LNCaP clone FGC (cell line): ENCODE measurements at places on chromosomes 16 and 17.

DNA sequence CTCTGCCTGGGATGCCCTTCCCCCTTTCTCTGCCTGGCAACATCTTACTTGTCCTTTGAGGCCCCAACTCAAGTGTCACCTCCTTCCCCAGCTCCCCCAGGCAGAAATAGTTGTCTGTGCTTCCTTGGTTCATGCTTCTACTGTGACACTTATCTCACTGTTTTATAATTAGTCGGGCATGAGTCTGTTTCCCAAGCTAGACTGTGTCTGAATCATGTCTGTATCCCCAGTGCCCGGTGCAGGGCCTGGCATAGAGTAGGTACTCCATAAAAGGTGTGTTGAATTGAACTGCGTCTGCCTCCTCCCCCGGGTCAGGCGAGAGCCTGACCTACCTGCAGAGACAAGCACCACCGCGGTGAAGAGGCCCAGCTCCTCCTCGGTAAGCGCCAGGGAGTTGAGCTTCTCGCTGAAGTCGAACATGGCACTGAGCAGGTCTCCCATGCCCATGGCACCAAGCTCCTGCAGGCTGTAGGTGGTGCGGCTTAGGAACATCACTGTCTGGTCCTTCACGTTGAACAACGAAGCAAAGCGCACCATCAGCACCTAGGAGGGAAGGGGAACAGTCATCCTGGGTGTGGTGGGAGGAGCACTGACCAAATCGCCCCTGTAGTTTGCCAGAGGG lies 6.7 kb downstream of the NR1D1 start:
- no peak for DNase-seq

DNA sequence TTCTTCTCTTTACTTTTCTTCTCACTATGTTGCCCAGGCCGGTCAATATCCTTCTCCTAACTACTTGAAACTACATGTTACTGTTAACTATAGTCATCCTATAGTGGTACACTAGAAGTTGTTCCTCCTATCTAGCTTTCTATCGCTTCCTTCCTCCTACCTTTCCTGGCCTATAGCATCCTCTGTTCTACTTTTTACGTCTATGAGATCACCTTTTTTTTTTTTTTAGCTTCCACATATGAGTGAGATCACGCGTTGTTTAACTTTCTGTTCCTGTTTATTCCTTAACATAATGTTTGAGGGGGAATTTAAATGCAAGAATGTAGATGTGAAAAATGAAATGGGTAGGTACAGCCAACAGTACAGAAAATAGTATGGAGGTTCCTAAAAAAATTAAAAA lies 30.5 kb upstream of the YPEL2 start:
- DNase-seq, result no peak

DNA sequence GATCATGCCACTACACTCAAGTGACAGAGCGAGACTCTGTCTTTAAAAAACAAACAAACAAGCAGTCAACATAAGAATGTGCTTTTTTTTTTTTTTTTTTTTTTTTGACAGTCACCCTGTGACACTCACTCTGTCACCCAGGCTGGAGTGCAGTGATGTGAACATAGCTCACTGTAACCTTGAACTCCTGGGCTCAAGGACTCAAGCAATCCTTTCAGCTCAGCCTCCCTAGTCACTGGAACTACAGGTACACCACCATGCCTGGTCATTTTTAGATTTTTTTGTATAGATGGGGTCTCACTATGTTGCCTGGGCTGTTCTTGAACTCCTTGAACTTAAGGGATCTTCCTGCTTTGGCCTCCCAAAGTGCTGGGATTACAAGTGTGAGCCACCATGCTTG lies 15.3 kb upstream of the CHP2 start:
- no peak for DNase-seq

- no peak for DNase-seq
These were observed 12.3 kb downstream of the CDH1 start for GRCh38 chr16:68749432-68749831.

- no peak for DNase-seq
These were observed 11.0 kb downstream of the NPTX1 start for GRCh38 chr17:80465327-80465974.

DNA sequence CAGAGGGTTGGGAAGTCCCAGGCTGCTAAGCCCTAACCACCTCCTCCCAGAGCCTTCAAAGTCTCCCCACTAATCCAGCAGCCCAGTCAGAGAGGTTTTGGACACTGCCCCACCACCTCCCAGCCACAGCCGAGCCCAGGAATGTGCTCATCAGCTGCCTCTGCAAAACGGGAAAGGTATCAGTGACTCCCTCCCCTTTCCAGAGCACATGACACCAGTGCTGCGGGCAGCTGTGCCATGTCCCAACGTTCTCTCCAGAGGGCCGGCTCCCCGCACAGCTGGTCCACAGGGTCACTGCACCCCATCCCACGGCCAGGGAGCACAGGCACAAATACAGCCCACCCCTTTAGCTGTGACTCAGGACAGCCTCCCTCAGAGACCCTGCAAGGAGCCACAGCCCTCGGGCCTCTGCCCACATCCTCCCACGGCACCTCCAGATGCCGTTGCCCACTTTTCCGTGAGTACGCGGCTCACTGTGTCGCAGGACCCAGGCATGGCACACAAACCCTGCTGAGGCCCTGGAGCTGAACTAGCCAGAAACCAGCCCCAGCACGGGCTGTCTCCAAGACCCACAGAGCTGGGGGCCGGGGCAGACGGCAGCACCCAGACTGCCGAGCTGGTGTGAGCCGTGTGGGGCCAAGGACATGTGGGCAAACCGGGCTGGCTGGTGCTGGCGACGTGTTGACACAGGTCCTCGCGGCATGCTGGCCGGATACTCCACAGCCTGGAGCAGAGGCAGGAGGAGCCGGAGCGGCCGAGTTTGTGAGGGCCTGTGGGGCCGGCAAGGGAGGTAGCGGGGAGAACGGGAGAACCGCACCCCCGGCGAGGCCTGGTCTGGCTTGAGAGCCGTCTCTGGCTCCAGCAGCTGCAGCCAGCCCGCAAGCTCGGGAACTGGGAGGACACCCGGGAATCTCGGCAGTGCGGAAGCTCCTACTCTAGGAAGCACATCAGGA lies 6.3 kb upstream of the PPP1R27 start:
- DNase-seq, result no peak

DNA sequence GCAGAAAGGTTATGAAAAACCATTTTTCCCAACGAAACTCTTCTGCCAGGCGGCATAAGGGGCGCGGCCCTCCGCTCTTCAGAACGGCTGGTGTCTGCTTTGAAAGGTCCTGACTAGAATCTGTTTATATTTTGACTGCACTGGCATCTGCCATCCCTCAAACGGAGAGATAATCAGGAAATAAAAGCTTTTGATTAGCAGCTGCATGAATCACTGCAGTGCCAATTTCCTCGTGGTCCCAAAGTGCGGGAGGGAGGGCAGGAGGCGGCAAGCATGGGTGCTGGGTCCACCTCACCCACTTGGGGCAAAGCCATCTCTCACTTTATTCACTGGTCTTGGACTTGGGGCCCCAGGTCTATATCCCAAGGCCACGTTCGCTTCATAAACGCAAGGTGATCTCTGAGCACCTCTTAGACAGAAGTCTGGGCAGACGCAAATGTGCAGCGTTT lies 49.7 kb downstream of the TBC1D16 start:
- DNase-seq, result no peak

- no peak for DNase-seq
These were observed 6.9 kb downstream of the CHD9 start for GRCh38 chr16:53061701-53062159.

- peak; percentile 63 for DNase-seq
These were observed 61.6 kb downstream of the SOX9 start for GRCh38 chr17:72182371-72182873.

DNA sequence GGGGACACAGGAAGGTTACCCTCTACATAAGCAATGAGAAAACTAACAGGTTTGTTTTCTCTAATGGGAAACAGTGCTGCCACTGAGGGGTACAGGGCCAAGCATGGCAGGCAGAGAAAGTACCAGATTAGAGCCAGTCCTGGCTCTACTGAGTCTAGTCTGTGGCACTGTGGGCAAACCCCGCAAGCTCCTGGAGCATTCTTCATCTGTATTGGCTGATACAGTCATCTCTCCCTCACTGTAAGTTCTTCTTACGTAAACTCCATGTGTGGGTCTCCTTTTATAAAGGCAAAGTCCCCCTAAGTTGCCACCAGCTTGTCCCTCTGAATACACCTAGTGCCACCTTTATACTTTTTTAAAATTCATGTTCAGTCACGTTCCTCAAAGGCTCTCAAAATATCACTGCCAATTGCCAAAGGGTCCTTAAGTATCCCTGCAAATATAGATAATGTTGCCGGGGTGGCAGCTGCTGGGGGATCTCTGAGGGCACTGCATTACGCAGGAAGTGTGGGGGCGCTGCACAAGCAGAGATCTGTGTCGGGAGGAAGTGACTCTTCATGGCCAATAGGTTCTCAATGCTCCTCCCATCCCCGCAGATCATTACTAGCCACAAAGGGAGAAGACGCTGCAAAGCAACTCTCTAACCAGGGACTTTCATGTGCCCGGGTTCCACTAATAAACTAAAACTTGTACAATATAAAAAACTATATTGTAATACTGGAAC lies 18.8 kb downstream of the XPO6 start:
- no peak for DNase-seq

- DNase-seq, result no peak
These were observed 137.7 kb downstream of the RPTOR start for GRCh38 chr17:80682372-80682771.

DNA sequence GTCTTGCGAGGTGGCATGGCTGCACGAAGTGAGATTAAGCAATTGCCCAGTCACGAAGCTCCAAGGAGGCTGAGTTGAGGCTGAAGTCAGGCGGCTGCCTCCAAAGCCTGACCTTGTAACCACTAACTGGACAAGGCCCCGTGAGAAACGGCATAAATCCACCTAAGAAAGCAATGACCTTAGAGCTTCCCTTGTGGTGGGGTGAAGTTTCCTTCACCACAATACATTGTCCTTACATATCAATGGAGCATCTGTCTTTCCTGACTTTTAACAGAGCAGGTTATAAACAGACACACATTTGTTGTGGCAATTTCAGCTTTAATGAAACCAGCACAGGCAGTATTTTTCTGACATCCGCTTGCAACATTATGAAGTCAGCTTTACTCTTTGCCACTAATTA lies 2.5 kb upstream of the MED9 start:
- DNase-seq, result no peak

DNA sequence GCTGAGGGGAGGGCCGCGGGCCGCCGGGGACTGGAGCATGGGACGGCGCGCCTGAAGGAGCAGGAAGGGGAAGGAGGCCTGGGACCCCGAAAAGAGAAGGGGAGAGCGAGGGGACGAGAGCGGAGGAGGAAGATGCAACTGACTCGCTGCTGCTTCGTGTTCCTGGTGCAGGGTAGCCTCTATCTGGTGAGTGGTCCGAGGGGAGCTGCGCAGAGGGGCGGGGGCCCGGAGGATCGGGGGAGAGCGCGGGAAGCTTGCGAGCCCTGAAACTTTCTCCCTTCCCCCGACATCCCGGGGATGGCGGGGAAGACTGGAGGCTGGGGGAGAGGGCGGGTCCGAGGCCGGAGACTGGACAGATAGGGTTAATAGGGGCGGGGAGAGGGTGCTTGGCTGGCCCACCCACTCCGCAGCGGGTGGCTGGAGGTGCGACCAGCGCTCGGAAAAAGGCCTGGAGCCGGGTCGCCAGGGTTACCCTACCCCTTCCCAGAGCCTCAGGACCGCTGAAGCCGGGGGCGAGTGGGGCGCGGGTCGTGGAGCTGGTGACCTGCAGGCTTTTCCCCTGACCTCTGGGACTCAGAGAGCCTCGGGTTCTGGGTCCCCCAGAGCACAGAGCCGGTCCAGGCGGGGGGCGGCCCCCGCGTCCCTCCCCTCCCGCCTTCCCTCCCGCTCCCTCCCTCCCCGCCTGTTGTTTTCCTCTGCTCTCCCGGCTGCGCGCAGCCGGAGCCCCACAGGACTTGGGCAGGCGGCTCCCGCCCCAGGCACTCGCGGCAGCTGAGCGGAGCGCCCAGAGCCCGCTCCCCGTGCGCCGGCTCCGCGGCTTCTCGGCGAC lies 631 bp downstream of the NXPH3 start:
- no peak for DNase-seq

- no peak for DNase-seq
These were observed 49.2 kb downstream of the SDK2 start for GRCh38 chr17:73595068-73595467.

GRCh38 chr16:20826039-20826566 lies 19.8 kb downstream of the REXO5 start:
- no peak for DNase-seq

GRCh38 chr17:3914312-3914670 lies 2.0 kb downstream of the P2RX1 start:
- DNase-seq, result no peak

- no peak for DNase-seq
These were observed 38.3 kb upstream of the MAP3K14 start for GRCh38 chr17:45355087-45355486.

- DNase-seq, result no peak
These were observed 2.6 kb downstream of the ERI2 start for GRCh38 chr16:20803561-20804214.

- DNase-seq, result no peak
These were observed 71.6 kb upstream of the PSMD7 start for GRCh38 chr16:74224828-74225612.

GRCh38 chr16:84643180-84643583 lies 5.1 kb upstream of the KLHL36 start:
- DNase-seq, result no peak

GRCh38 chr17:45666046-45666600 lies 118.0 kb upstream of the CRHR1 start:
- peak; percentile 40 for DNase-seq

DNA sequence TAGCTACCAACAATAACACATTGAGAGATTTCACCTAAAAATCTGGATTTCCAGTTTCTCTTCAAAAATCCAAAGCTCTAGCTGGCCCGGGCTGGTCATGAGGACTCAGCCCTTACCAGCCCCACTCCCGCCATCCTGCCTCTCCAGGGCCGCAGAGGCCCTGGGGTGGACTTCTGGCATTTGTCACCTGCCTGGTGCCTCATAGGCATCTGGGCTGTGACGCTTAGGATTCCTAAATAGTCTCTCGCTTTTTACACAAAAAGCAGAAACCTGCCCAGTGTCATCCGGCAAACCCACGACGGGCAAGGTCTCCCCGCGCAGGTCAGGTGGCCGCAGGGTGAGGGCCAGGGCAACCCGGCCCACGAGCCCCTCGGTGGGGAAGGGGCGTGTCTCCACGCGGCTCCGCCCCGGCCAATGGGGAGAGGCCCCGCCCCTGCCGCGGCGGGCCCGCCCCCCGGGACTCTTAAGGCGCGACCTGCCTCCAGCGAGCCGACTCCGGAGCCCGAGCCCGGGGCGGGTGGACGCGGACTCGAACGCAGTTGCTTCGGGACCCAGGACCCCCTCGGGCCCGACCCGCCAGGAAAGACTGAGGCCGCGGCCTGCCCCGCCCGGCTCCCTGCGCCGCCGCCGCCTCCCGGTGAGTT lies at the start of gene VASN:
TSS of gene VASN (plus strand) at position 492 of the 644 bp plus-strand sequence. CDS start 9,030 bp downstream, outside the sequence.
- DNase-seq, result no peak
